ENCODE measurements at places on chromosomes 11 and 22.

GRCh38 chr22:45673482-45674175 lies 2.0 kb downstream of the ATXN10 start:
- DNase-seq = no peak

GRCh38 chr11:22976146-22976545 lies 115.9 kb upstream of the CCDC179 start:
- DNase-seq = no peak

GRCh38 chr11:83152264-83152663 lies 4.7 kb upstream of the PCF11 start:
- no peak for DNase-seq

GRCh38 chr22:36369922-36370791 lies 17.6 kb downstream of the MYH9 start:
- no peak for DNase-seq

DNA sequence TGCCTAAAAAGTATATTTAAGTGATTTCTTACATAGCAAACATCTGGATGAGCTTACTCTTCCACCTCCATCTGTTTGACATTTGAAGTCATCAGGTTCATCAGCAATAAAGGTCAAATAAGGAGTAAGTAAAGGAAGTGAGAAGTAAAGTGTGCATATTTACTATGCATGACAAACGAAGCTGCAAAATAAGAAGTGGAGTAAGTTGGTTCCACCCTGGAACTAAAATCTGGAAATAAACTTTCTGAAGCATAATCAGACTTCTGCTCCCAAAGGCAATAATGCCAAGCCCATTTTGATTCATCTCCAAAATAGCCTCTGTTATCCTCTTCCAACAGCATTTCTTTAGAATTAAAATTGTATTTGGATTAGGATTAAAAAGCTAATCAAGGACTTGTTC lies 8.4 kb upstream of the FIBIN start:
- DNase-seq = no peak

DNA sequence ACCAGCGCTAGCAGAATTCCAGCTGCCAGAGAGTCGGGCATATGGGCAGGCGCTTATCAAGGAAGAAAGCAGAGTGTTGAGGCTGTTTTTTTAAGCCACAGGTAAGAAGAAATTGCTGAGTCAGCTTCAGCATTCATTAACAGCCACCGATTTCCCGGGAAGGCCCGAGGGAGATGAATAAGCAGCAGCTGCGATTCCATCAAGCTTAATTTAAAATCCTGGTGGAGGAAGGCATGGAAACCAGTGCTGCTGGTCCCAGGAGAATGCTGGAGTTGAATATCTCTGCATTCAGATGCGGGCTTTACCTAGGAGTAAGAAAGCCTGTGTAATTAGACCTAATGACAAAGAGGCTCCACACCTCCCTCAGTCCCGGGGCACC lies 168.8 kb downstream of the BRD1 start:
- DNase-seq = no peak

GRCh38 chr11:123111465-123111864 lies 49.5 kb upstream of the HSPA8 start:
- DNase-seq = no peak

- no peak for DNase-seq
Observed at GRCh38 chr11:350723-351255, 18.5 kb upstream of the B4GALNT4 start.

DNA sequence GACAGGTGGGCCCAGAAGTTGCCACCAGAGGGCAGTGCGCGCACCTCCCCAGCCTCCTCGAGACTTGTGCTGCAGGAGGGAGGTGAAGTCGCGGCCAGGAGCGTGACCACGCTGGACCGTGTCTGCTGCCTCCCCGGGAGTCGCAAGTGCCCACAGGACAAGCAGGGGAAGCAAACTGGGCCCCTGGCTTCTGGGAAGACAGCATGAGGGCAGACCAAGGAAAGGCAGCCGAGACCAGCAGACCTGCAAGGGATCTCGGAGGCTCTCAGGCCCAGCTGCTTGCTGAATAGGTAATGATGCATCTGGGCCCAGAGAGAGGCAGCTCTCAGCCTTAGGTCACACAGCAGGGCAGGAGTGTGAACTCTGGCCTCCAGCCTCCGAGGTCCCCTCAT lies 17.0 kb upstream of the IL2RB start:
- DNase-seq = no peak

DNA sequence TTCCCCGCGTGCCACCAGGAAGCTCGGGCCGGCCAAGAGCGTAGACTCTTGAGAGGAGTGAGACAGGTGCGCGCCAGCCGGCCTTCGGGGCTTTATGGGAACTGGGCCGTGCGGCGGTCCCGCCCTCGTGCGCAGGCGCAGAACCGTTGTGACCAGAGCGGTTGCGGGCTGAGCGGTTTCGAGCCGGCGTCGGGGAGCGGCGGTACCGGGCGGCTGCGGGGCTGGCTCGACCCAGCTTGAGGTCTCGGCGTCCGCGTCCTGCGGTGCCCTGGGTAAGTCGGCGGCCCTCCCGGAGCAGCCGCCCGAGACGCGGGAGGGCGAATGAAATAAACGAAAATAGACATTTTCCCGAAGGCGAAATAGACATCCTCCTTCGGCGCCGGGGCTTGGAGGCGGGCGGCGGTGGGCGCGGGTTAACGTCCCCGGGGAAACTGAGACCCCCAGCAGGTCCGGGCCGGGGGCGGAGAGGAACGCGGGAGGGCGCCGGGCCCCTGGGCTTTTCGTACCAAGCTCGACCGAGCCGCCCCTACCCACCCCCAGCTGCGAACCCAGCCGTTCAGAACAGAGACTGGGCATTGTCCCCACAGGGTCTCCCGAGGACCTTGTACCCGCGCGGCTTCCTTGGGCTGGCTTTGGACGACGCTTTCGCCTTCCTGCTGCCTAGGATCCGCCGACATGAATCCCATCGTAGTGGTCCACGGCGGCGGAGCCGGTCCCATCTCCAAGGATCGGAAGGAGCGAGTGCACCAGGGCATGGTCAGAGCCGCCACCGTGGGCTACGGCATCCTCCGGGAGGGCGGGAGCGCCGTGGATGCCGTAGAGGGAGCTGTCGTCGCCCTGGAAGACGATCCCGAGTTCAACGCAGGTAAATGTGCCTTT lies at the start of gene ASRGL1:
ASRGL1 (plus strand) TSS at position 146 of the 879 bp plus-strand sequence; CDS start at position 676, 530 bp downstream.
- peak; percentile 81 for DNase-seq

DNA sequence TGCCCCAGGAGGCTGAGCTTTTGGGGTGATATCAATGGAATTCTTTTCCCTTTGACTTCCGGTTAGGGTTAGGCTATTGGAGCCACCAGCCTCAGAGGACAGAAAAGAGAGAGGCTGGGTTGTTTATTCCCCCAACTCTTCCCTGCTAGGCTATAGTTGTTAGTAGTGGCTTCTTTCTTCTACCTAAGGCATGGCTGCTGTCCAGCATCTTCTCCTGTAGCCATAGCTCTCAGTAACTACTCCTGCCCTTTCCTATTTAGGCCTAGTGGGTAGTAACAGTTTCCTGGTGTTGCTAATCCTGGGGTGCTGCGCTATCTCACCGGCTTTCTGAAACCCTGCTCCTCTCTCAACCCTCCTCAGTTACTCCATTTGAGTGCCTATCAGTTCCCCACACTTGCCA lies 184.9 kb downstream of the TENM4 start:
- no peak for DNase-seq

DNA sequence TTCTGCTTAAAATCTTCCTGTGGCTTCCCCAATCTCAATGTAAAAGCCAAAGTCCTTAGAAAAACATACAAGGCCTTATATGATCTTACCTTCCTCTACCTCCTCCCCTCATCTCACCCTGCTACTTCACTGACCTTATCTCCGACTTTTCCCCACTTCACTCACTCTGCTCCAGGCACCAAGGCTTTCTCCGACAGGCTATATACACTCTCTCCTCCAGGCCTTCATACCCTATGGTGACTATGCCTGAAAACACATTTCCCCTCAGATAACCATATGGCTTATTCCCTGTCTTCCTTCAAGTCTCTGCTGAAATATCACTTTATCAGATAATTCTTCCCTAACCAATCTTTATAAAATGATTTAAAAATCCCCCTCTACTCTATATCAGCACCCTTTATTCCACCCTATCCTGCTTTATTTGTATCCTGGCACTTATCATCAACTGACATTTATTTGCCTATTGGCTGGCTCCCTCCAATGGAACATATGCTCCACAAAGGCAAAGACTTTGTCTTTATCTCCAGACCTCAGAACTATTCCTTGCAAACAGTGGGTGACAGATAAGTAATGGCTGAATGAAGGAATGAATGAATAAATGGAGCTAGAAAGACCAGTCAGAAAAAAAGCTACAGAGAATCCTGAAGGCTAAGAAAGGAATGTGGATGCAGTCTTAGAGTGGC lies 52.7 kb downstream of the PAK1 start:
- no peak for DNase-seq

- no peak for DNase-seq
Observed at GRCh38 chr11:85827748-85828639, 17.1 kb upstream of the SYTL2 start.

GRCh38 chr22:45503050-45503815 lies 550 bp downstream of the FBLN1 start:
- DNase-seq = no peak

GRCh38 chr11:111465400-111465799 lies 46.8 kb downstream of the BTG4 start:
- DNase-seq = no peak

GRCh38 chr11:20042045-20042639 lies 118.1 kb downstream of the DBX1 start:
- DNase-seq = no peak

GRCh38 chr11:96156379-96156722 lies 186.6 kb downstream of the MAML2 start:
- DNase-seq = no peak

- no peak for DNase-seq
Observed at GRCh38 chr11:58562375-58562800, 13.3 kb downstream of the LPXN start.

- DNase-seq = peak; percentile 76
Observed at GRCh38 chr11:111870886-111871692, at the start of gene ALG9. ALG9 (minus strand) TSS chr11:111871581; CDS start chr11:111871482, 99 bp downstream.

Data from substantia nigra (tissue), 51 donors.